NCI-H1048 (cell line): ENCODE measurements at places on chromosomes 3 and 15.

DNA sequence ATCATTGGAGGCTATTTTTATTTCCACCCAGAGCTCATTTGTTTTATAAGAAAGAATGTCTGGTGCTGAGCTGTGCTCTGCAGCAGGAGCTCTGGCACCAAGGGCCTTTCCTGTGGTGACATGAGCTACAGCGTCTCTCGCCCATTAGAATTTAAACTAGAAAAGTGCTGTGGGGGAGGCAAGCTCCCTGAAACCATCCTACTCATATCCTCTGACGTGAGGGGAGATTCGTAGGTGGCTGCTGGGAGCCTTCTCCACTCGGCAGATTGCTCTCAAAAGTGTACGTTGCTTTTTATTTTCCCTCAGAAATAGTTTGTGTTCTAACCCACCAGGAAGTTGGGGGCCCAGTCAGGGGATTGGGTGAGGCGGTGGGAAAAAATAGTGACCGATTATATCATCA lies 76.3 kb upstream of the ARHGEF3 start:
- DNase-seq: no peak

- DNase-seq: no peak
These were observed 59.7 kb downstream of the CCDC33 start for GRCh38 chr15:74295800-74296199.

DNA sequence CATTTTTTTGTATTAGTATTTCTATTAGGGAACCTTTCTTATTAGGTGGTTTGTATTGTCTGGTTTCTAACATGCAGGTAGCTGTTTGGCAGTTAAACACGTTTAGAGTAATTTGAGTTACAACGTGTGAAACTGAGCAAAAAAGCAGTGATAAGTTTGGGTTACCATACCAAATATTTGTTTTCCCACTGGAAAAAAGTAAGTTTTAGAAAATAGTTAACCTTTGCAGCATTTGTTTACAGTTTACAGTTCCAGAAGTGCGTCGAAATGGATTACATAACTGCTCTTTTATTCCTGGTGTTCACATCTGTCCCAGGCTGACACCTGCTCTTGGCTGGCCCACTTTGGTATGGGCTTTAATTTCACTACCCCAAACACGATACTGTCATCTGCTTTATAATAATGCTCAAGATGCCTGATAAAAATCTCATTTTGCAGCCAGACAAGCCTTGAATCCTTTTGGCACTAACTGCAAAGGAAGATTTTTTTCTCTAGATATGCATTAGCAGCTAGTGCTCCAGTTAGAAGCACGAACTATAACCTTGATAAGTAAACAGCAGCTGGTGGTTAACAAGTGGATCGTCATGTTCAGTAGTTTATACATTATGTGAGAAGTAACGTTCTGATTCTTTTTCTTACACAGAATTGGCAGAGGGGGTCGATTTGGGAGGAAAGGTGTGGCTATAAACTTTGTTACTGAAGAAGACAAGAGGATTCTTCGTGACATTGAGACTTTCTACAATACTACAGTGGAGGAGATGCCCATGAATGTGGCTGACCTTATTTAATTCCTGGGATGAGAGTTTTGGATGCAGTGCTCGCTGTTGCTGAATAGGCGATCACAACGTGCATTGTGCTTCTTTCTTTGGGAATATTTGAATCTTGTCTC lies 5.3 kb downstream of the EIF4A2 start:
- no peak for DNase-seq

DNA sequence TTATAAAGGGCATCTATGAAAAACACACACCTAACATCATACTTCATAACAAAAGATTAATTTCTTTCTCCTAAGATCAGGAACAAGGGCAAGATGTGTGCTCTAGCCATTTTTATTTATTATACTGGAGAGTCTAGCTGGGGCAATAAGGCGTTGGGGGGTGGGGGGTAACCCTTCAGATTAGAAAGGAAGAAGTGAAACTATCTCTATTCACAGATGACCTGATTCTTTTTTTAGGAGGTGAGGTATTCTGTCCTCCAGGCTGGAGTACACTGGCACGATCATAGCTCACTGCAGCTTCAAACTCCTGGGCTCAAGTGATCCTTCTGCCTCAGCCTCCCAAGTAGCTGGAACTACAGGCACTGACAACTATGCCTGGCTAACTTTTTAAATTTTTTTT lies 89.5 kb upstream of the MANF start:
- no peak for DNase-seq

GRCh38 chr3:37026851-37027250 lies 33.5 kb downstream of the MLH1 start:
- DNase-seq: no peak

DNA sequence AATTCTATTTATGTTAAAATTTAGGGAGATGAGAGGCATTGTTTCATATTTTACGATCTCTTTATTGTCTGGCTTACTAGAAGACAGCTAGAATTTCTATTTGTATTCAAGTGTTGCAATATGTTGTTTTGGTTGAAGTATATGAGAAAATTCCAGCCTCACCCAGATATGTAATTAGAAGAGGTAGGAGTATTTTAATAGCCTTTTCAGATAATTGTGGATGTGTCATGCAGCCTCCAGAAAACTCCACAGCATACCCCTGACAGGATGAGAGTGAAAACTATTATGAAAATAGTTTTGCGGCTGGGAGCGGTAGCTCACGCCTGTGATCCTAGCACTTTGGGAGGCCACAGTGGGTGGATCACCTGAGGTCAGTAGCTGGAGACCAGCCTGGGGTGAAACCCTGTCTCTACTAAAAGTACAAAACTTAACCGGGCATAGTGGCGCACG lies 21.5 kb upstream of the USP3 start:
- DNase-seq: no peak

DNA sequence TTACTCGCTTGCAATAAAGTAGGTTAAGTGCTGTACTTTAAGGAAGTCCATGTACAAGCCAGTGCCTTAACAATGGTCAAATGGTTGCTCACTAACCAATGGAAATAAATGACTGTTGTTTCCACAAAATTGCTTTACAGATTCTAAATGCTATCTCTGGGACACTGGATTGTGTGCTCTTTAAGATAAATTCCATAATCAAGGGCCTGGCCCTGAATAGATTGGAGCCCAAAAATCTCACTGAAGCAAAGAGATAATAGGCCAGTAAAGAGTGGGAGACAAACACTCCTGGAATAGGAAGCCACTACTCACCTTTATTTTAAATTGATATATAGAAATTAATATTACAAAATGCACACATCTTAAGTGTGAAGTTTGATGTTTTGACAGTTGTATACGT lies 62.4 kb upstream of the GOLGA6B start:
- no peak for DNase-seq

DNA sequence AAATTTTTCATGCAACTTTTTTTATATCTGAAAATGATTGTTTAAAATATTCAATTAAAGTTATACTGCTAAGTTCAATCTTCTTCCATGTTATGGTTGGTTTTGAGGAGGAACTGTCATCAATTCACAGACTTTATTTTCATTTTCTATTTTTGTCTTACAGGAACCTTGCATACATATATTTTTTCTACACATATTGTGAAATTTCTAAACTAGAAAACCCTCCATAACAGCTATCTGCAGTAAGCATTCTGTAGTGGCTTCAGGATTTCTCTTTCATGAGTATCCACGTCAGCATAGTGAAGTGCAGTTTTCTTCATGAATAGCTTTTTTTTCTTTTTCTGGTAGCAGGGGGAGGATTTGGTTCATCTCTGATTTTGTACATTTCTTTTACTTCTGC lies 48.2 kb downstream of the ATR start:
- no peak for DNase-seq

DNA sequence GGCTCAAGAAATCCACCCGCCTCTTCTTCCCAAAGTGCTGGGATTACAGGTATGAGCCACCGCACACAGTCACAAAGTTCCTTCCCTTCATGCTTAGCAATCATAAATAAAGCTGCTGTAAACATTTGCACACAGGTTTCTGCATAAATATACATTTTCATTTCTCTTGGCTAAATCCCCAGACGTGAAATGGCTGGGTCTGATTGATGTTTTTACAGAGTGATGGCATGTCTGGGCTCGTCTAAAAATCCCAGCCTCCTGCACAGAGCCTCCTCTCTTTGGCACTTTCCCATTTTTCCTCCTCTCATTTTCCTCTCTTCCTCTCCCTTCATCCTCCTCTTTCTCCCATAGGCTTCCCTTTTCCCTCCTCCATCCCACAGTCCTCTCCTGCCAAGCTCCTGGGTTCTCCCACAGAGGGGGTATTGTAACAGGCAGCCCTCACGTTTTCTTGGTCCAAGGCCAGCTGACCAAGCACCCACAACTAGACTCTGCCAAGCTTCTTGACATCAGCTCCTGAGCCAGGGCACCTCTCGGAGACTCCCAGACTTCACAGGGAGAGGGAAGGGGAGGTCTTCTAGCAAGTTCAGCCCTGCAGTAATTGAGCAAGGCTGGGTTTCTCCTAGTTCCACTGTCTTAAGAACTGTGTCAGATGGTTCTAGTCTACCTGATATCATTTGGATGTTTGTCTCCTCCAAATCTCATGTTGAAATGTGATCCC lies 10.5 kb upstream of the PLA2G4E start:
- no peak for DNase-seq

GRCh38 chr3:36429986-36430485 lies 49.7 kb downstream of the STAC start:
- no peak for DNase-seq

GRCh38 chr15:25810154-25810553 lies 53.0 kb downstream of the ATP10A start:
- DNase-seq: no peak

- DNase-seq: no peak
These were observed 417 bp downstream of the HACD2 start for GRCh38 chr3:123584284-123584987.

DNA sequence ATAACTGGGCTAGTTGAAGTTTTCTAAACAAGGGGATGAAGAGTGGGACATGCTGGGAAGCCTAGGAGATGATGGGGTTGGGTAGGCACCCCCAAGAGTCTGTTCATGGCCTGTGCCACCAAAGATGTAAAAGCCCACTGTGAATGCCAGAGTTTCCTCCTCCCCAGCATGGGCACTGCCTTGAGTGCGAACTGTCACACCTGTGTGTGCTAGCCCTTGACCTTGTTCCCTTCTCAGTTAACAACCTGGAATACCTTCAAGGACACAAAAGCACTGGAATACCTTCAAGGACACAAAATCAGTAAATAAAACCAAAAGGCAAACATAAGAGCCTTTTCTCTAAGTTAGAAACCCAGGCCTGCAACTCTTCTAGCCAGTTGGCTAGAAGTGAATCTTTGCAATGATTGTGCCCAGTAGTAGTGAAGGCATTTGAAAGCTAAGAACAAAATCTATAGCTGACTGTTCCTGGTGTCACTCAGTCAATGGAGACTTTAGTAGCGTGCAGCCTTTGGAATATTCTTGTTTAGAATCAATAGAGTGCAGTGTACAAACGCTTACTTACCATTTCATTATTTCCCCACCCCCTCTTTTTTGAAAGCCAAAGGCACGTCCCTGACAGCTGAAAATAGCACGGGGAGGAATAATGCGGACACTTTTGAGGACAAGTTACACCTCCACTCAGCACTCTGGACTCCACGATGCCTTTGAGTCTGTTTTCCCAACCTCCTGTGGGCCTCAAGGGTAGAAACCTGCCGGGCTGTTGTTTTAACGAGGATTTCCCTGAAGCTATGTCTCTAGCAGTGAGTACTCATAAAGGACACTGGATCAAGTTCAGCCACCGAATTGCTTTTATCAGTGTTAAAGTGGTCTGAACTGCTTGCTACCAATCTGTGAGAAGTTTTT lies 24.2 kb downstream of the PSMD6 start:
- DNase-seq: no peak
